ENCODE measurements at places on chromosomes 2 and 18.
A peak's percentile ranks its signal among the peaks of the same experiment; 100 is the strongest.

GRCh38 chr2:25071966-25072365 lies 30.1 kb downstream of the EFR3B start:
- no peak for DNase-seq

GRCh38 chr2:11863513-11864328 lies 117.3 kb downstream of the LPIN1 start:
- peak; percentile 62 for DNase-seq

- DNase-seq, result no peak
Measured at GRCh38 chr2:14827226-14828023, 194.9 kb downstream of the LRATD1 start.

GRCh38 chr2:174590928-174591648 lies 6.5 kb downstream of the WIPF1 start:
- DNase-seq, result no peak

DNA sequence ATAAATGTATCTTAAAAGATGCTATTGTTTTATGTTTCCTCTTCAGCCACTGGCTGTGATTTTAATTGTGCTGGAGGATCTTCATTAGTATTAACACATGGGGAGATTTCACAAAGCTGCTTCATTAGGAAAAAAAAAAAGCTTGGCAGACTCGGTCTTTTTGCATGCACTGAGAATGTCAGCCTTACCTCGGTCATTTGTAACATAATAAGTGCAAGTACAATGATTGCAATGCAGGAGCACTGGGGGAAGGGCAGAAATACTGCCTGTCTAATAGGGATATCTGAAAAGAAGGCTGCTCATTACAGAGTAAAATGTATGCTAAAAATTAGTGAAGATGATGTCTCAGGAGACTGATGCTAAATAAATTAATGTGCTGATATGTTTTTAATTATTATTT lies 1.3 kb upstream of the BAZ2B start:
- no peak for DNase-seq

- DNase-seq, result no peak
Measured at GRCh38 chr18:213966-214365, 53.9 kb downstream of the THOC1 start.

DNA sequence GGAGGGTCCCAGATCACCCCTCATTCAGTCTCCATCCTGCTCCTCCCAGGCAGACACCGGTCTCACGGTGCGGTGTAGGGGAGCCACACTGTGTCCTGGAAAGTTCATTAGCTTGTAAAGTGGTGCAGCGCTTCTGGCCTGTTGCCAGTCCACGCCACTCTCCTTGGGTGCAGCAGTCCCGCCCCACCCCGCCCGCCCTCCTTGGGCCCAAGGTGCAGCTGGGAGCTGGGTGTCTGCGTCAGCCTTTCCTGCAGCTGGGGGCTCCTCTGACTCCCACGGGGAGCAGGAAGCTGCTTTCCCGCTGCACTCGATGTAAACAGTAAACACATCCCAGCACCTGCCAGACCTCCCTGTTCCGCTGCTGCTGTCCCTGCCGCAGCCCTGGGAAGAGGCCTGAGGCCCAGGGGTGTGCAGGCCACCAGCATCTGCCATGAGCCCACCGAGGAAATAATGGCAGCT lies 53.8 kb upstream of the ASB18 start:
- no peak for DNase-seq

DNA sequence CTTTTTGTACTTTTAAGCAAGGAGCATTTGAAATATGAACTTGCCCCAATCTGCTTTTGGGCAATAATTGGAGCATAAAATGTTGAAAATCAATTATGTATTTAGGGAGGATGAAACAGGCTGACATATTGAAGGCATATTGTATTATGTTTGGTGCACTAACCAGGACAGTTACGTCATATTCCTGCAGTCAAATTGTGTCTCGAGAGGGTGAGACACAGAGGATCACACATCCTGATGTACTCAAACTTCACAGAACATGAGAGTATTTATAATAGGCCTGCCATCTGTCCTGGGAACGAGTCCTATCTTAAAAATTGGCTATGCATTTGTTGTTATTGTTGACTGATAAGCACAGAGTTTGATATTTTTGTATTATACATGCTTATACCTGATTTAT lies 44.7 kb downstream of the TANC1 start:
- DNase-seq, result no peak

DNA sequence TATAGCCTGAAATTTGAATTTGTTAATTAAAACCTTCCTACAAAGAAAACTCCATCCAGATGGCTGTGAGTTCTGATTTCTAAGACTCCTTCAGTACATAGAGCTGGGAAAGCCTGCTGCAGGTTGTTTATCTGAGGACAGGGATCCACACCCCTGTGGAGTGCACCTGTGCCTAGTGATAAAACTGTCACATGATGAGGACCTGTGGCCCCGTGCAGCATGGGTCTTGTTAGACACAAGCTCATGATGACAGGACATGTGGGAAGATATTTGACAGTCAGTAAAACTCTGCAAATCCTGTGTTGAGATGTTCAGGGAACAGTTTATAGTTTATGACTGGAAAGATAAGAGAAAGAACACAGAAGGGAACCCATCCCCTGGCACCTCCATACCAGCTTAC lies 133.2 kb upstream of the TMEM18 start:
- DNase-seq, result no peak

DNA sequence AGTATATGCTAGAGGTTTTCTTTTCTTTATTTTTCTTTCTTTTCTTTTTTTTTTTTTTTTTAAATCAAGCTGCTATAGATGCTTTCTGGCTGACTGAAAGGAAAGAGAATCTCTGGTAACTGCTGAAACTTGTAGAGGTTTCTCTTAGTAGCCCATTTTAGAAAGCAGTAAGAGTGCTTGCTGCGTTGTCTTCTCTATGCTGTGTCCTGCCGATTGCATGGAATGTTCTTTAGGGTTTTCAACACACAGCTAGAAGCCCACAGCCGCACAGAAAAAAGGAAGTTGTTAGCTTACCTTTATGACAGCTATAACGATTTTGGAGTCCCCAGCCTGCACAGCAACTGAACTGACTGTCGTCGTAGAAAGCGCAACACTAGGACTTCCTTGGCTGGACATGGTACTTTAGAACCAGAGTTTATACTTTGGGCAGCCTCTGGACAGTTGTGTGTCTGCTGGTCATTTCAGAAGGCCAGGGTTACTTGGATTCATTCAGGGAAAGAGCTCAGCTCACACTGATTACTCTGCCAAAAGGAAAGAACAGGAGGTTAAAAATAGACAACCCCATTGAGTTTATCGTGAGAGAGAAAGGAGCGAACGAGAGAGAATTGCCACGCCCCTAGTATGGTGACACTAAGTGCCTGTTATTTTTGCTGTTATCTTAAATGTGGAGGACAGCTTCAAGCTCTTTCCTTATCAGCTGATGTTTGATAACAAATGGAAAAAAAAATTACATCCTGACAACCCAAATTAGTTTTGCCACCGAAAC lies at the start of gene CCDC141:
Gene CCDC141 (minus strand): TSS at position 592 of the 766 bp plus-strand sequence. CDS start 196 bp downstream, at position 396.
- peak; percentile 44 for DNase-seq

GRCh38 chr2:9153643-9153980 lies 53.0 kb upstream of the ASAP2 start:
- no peak for DNase-seq

DNA sequence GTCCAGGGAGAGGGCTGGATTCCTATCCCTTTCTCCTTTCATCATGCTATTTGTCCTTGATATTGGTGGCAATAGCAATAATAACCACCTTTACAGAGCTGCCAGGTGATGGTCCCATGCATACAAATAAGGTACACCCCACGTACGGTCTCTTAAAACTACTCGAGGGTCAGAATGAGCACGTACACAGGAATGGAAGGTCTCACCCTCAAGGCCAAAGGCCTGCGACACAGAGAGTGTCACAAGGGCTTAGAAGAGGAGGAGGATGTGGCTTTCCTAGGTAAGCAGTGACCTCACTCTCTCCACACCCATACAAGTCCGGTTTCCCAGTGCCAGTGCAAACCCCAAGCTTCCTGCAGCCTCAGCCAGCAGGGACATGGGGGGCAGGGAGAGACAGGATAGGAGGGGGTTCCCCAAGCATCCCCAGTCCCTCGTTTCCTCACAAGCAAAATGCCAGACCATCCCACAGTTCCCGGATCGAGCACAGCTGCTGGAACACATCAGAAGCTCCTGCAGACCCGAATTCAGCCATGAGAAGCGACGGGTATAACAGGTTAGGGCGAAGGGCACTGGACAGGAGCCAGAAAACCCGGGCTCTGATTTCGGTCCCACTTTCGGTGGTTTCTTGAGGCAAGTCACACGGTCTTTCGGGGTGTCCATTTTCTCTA lies 49.2 kb downstream of the PLB1 start:
- peak; percentile 59 for DNase-seq

- DNase-seq, result peak; percentile 23
Measured at GRCh38 chr2:42976351-42976750, 184.0 kb upstream of the HAAO start.
